ENCODE measurements at places on chromosomes 16 and 17.

DNA sequence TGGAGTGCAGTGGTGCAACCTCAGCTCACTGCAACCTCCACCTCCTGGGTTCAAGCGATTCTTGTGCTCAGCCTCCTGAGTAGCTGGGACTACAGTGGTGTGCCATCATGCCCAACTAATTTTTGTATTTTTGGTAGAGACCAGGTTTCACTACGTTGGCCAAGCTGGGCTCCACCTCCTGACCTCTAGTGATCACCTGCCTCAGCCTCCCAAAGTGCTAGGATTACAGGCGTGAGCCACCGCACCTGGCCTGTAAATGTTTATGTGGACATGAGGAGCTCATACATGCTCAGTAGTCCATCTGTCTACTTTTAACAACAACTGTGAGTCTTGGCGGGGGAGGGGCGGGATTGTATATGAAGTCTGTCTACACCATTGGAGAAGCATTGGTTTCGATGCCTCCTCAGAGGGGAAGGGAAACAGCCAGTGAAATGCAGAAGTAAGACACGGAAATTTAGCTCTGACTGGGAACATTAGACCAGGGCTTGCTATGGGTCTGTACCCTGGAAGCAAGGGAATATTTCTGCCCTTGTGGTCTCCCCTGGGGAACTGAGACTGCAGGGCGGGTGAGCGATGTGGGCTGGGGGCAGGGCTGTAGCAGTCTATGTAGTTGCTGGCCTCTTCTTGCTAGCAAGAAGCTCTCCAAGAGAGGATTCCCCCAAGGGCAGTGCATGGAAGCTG lies 9.3 kb downstream of the NUBP1 start:
- DNase-seq: no peak

GRCh38 chr17:50184611-50185398 lies 16.6 kb downstream of the COL1A1 start:
- no peak for DNase-seq

GRCh38 chr17:17080181-17080631 lies 37.9 kb downstream of the MPRIP start:
- DNase-seq: no peak

GRCh38 chr17:46141645-46142044 lies 51.6 kb downstream of the KANSL1 start:
- no peak for DNase-seq

GRCh38 chr17:13070732-13071131 lies 52.9 kb upstream of the ELAC2 start:
- DNase-seq: no peak

DNA sequence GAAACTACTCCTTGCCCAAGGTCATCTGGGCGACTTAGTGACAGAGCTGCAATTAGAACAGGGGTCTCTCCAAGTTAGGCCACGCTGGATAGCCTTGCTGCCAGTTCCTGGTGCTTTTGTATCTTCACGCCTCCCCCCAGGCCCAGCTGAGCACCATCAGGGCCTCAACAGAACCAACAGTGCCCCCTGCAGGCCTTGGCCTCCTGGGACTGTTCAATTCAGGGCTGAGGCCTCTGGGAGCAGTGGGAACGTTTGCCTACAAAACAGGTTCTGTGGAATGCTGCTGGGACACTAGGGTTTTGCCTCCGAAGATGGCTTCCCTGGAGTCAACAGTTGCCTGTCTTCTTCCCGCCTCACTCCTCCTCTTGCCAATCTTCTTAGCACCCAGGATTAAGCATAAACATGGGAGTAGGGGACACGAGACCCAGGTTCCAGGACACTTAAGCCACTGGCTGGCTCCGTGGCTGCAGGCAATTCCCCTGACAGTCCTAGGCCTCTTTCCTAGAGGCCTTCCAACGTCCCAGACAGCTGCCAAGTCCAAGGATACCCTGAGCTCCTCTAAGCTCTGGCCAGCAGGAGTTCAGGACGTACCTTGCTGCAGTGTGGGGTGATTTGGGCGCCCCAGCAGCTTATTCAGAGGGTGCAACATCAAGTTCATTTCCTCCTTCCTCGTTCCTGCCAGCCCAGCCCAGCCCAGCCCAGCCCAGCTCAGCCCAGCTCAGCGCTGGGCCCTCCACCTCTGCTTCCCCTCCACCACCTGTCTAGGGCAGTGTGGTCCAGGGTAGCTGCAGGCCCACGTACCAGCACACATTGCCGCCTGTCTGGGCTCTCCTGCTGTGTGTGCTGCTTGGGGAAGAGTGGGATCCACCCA lies 246.6 kb upstream of the RPL38 start:
- peak; percentile 40 for DNase-seq

All from stimulated activated CD4-positive, alpha-beta T cell treated with anti-CD3 and anti-CD28 coated beads, Interleukin-1b, Interleukin-23, amount 100 ng/mL, for 4 hours (primary cell).